ENCODE measurements at places on chromosomes 5 and 9.
A peak's percentile ranks its signal among the peaks of the same experiment; 100 is the strongest.

- DNase-seq = no peak
These were observed 38.4 kb downstream of the CDKL3 start for GRCh38 chr5:134328619-134329018.

DNA sequence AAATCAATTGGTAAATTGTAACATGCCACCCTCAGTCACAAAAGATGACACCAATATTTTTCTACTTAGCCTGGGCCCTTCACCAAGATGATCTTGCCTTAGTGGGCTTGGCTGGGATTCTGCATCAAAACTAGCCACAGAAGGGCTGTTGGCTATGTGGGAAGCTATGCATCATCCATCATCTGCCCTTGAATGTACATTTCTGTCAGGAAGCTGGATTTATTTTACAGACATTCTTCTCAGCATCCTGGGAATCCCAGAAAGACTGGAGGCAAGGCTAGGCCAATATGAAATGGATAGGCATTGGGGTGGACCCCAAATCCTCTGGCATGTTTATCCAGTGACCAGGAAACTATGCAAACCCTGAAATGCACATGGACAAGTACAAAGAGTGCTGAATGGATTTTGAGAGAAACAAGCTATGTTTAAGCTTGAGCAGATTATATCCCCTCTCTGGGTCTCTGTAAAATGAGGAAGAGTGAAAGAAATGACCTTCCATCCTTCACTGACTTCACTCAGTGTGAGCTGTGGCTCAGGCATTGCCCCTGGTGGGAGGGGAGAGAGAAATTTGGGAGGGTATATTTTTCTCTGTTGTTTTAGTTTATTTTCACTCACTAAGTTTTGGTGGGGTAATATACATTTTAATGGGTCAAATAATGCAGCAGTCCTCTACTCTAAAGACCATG lies 283.6 kb downstream of the EBF1 start:
- no peak for DNase-seq

GRCh38 chr5:159471904-159472303 lies 141.6 kb upstream of the IL12B start:
- DNase-seq = no peak

GRCh38 chr5:51389577-51390463 lies 6.6 kb downstream of the ISL1 start:
- no peak for DNase-seq

DNA sequence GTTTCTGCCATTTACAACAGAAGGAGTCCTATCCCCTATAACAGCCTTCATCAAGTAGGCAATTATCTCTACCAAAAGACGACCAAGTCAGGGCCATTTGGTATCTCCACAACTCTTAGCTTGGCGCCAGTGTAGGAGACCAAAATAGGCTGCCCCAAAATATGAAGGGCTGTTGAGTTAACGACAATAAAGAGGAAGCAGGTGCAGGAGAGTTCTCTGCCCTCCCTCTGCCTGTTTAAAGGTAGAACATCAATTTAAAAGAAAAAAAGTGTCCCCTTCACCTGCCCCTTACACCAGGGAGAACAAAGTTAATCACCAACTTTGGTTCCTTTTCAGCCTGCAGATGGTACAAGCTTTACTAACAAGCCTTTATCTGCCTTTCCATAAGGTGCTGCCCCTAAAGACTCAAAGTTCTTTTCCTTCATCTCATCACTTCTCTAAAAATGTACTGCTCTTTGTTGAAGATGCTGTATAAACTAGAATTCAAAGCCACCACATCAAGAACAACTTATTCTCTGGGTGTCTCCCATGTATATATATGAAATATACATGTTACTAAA lies 33.3 kb downstream of the PPP1R2B start:
- DNase-seq = no peak

DNA sequence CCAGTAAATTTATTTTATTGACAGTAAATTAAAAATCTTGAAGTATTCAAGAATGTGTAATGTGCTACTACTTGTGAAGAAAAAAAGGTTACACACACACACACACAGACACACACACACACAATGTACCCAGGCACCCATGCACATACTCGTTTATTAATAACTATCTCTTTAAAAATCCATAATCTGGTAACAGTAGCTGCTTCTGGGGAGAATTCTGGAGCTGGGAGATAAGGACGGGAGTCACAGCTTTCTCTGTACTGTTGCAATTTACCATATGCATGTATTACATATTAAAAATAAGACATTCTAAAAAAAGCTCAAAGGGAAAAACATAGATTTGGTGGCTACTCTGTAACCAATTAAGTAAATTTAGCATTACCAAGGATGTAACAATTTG lies 7.9 kb upstream of the C1QTNF2 start:
- DNase-seq = no peak

- no peak for DNase-seq
These were observed 148.3 kb upstream of the NTRK2 start for GRCh38 chr9:84521208-84521607.

DNA sequence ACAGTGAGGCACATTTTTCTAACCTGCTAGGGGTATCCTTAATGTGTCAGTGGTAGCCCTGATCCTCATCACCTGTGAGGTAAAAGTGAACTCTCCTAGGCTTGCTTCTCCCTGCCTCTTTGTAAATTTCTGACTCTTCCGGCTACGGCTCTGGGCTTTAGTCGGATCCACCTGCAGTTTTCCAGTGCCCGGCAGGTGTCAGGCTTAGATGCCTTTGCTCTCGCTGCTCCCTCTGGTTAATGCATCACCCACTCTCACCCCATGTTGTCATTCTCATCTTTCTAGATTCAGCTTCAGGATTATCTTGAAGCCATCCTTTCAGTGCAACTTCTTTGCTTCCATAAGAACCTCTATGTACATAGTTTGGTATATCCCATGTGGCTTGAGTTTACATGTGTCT lies 3.6 kb downstream of the CEP78 start:
- no peak for DNase-seq

DNA sequence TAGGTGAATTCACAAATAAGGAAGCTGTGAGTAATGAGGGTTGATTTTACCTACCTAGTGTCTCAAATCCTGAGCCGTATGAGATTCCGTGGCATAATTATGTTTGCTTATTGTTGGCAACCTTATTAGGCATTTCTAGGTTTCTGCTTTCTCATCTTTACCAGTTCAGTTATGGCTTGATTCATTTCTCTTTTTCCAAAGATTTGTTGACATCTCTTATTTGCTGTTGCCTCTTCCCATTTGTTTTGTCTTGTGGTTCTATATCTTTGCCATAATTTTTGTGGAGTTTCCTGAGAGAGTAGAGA lies 470 bp downstream of the IL31RA start:
- no peak for DNase-seq

DNA sequence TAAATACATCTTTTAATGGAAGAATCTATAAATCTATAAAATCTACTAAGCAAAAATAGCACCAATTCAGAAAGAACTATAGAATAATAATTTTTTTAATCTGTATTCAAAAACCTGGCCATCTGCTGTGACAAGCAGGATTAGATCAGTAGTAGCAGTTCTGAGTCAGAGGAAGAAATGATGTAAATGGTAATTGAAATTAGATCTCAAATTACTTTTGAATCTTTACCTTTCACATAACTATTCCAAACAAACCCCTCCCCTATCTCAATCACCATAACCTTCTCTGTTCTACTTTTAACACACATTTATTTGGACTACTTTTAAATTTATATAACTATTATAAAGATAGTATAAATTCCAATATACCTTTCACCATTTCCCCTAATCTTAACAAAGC lies 727.8 kb upstream of the FAM174A start:
- no peak for DNase-seq

DNA sequence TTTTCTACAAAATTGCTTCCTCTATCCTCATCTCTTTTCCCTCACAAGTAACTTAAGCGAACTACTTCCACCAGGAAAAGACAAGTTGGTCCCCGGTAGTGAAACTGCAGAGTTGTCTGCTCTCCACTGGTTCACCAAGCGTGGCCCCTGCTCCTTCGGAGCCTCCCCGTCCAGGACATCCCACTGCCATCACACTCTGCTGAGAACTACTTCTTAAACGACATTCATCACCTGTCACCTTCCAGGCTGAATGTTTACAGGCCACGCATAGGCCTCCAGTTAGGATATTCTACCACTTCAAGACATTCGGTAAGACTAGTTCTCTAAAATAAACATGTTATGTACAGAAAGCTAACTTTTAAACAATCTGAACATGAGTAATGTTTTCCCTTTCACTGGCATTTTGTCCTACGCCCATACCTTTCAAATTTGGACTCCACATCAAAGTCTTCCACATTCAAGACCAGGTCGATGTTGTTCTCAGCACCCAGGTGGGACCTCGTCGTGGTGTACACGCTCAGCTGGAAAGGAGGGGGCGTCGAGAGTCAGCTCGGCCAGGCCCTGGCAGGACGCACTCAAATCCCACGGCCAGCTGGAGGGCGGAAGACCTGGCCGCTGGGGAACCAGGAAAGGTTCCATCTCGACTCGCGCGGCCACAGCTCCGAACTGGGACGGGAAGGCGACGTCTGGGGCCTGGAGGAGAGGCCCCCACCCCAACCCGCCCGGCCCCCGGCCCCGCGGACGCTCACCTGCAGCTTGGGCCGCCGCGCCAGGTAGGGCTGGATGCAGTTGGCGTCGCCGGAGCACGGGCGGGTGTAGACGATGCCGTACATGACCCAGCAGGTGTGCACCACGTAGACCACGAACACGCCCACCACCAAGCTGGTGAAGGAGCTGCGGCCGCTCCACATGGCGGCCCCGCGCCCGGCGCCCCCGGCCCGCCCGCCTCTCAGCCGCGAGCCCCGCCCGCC lies 683 bp downstream of the CLPTM1L start:
- DNase-seq = no peak

- no peak for DNase-seq
These were observed 4.3 kb downstream of the GFM2 start for GRCh38 chr5:74762599-74762998.

DNA sequence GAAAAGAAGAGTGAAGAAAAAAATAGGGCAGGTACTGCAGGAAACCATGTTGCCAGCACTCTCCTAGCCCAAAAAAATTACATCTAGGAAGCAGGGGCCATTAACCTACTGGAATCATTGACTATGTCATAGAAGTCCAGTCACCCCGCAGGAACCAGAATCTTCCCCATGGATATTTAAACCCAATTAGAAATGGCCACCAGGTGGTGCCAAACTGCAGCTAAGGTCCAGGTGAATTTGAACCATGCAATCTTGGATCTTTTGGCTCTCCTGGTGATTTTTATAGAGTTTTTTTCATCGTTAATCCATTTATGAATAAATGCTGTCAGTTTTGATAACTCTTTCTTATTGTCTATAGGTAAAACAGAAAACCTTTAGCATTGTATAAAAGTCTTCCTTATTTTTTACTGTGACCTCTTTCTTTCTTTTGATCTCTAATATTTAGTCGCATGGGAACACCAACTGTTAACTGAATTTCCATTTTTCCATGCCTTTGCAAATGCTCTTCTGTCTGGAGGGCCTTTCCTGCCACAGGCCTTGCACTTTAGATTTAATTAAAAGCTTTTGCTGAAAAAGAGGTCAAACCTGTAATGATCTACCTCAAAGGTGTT lies 147.5 kb upstream of the FGF10 start:
- DNase-seq = peak; percentile 6

DNA sequence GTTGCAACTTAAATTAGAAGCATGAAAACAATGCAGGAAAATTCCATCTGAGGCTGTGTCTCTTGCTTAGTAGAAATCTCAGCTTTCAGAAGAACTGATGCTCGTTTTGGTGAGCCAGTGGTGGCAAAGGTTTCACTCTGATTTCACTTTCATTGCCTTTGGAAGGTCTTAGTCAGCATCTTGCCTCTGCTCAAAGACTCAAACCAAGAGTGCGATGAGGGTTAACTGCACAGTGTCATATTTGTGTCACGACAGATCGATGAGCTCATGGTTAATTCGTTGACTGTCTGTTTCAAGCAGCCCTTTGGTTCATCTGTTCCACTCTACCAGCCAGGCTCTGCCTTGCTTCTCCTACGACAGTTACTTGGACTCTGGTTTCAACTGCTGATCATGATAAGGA lies 331.3 kb upstream of the KIF2A start:
- DNase-seq = no peak

DNA sequence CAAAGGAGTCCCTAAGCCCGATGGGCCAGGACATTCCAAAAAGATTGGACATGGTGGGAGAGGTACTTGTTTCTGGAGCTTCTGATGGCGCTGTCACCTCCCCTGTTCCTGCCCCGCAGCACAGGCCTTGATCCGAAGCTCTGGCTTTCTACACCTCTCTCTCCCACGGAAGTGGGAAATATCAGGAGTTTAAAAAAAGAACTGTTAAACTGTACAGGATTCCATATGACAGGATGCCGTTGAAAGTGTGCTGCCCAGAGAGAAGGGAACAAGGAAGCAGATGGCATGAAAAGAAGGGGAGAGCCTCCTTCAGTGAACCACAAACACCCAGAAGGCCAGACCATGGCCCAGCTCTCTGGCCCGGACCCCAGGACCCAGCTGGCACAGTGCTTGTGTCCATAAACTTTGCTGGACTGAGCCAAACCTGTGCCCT lies 26.8 kb upstream of the SLC2A8 start:
- DNase-seq = no peak

- DNase-seq = no peak
These were observed 164.1 kb downstream of the HSD17B3 start for GRCh38 chr9:96137671-96138429.

DNA sequence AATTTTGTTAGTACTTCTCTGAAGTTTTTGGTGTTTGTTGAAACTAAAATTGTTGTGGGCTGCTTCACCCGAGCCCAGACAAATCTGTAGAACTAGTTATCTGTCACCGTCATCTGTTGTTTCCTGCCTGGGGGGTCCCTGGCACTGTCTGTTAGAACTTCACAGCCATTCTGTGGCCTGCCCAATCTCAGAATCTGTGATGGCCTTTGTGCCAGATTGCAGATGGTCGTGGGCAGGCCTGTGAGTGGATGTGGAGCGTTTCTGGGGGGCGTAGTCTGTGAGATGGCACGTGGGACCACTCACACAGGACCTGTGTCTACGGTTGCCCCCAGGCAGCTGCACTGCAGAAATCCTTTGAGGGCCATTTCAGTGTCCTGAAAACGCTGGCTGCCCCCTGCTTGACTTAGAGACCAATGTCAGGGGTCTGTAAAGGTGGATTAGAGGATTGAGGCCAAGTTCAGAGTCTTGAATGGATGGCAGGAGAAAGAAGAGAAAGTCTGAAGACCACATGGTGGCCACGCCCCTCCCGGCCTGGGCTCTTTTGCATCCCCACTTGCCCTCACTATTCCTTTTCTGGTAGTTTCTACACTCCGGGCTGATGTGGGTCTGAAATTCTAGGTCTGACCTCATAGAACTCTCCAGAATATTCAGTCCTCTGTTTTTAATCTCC lies 38.3 kb downstream of the TRIO start:
- DNase-seq = no peak

GRCh38 chr9:13412331-13412730 lies 132.8 kb upstream of the MPDZ start:
- DNase-seq = no peak

DNA sequence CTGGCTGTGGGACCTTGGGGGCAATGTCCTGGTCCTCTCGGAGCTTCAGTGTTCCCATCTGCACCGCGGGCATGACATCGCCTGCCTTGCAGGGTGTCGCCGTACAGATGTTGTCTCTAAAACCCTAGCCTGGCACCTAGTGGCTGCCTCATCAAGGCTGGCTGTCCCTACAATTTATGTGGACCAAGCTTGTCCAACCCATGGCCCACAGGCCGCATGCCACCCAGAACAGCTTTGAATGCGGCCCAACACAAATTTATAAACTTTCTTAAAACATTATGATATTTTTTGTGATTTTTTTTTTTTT lies 18.3 kb upstream of the ASS1 start:
- DNase-seq = no peak
